ENCODE measurements at places on chromosomes 13 and 19.

DNA sequence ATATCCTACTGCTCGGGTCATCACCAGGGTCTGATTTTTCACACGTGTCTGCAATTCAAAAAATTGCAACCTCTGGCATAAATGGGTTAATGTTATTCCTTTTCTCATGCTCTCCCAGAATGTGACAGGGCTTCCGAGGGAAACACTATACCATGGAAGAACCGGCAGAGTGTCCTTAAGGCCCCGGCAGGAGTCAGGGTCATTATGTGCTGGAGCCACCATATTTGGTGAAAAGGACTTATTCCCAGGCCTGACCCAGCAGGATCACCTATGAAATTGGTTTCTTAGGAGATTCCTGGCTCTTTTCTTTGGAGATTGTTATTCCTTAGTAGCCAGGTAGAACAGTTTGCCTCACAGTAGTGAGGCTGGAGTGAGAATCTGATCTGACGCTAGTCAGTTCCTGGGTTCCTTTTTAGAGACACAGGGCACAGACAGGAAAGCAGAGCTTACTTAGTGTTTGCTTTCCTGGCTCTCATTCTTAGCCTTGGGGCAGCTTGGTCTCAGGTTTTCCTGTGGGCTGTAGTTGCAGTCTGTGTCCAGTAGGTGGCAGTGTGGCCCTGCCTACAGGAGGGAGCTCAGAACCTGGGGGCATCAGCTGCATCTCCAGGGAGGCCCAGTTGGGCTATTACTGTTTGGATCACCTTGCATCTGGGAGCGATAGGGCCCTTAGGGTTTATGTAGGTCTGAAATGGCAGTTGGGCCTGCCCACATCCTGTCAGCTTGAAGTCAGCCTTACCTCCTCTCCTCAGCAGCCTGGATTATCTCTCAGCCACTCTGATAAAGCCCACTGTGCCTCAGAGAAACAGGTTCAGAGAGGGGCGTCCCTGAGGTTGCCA, 12.4 kb downstream of the SNRNP70 start:
- DNase-seq = peak; percentile 52

DNA sequence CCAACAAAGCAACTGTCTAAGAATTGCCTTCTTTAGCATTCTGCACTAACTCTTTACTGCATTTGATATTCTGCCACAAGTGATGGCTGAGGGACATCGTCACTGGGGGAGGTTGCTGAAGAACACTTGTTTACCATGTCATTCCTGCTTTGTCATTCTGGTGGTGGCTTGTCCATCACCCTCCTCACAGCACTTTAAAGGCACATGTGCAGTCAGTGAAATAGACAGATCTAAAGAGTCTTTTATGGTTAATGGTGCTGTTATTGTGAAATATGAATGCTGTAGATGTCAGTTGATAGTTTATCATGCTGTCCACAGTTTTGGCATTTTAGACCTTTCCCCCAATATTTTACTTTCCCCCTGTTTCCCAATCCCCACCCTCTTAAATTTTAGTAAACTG, 120.9 kb upstream of the TSC22D1 start:
- no peak for DNase-seq

GRCh38 chr19:4737955-4738600, 14.4 kb upstream of the DPP9 start:
- no peak for DNase-seq

DNA sequence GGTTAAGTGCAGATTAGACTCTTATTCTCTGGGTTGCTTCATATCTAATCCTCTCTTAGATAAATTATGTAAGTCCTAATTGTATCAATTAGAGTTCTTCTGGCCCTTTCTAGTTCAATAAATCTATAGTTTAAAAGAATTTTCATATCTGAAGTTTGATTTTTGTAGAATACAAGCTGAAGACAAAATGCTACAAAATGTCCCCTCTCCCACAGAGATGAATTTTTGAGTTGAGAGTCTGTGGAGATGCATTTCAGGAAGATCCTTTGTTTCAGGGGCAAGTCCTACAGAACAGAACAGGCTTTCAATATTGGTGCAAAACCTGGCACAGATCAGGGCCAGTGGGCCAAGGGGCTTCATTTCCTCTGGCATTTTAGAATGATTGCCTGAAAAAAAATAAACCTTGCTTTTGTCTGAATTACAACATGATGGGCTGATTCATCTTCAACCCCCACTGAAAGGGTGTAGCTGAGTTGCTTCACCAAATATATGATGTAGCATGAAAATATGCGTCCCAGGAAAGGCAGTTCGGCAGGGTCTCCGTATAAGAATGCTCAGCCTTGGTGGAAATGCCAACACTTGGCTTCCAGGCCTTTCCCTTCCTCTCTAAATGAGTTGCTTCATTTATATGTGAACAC, 6.4 kb upstream of the IPO5 start:
- DNase-seq = no peak

GRCh38 chr19:53511933-53512374, 26.0 kb upstream of the ZNF331 start:
- DNase-seq = no peak

GRCh38 chr19:51156710-51157109, 14.6 kb downstream of the SIGLEC7 start:
- no peak for DNase-seq

DNA sequence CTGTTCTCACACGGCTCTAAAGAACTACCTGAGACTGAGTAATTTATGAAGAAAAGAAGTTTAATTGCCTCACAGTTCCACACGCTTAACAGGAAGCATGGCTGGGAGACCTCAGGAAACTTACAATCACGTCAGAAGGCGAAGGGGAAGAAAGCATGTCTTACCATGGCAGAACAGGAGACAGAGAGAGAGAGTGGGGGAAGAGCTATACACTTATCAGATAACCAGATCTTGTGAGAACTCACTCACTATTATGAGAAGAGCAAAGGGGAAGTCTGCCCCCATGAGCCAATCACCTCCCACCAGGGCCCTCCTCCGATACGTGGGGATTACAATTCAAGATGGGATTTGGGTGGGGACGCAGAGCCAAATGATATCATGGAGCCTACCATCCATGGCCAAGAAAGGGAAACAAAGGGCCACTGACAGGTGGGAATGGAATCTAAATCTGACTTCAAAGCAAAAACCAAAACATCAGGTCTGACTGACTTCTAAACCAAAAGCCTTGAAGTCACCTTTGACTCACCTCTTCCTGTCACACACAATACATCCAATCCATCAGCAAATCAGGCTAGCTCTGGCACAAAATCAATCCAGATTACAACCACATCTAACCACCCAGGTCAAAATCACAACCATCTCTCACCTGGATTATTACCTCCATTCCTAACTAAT, 189.7 kb downstream of the ENOX1 start:
- no peak for DNase-seq

GRCh38 chr19:29622166-29623070, 16.3 kb downstream of the POP4 start:
- DNase-seq = peak; percentile 26

DNA sequence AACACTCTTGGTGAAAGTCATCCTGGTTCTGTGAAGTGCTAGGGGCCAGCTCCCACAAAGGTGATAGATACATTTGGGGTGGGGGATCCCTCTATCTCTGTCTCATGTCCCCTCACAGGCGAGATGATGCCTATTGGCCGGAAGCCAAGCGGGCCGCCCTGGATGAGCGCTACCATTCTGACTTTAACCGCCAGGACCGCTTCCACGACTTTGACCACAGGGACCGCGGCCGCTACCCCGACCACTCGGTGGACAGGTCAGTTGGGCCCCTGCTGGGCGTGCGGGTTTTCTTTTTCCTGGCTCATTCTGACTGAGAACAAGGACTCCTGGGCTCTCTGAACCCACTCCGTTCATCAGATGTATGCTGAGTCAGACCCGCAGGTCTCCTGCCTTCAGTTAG, 16.4 kb downstream of the MICOS13 start:
- no peak for DNase-seq

- DNase-seq = no peak
Observed at GRCh38 chr13:58343076-58343475, 711.5 kb downstream of the PCDH17 start.

DNA sequence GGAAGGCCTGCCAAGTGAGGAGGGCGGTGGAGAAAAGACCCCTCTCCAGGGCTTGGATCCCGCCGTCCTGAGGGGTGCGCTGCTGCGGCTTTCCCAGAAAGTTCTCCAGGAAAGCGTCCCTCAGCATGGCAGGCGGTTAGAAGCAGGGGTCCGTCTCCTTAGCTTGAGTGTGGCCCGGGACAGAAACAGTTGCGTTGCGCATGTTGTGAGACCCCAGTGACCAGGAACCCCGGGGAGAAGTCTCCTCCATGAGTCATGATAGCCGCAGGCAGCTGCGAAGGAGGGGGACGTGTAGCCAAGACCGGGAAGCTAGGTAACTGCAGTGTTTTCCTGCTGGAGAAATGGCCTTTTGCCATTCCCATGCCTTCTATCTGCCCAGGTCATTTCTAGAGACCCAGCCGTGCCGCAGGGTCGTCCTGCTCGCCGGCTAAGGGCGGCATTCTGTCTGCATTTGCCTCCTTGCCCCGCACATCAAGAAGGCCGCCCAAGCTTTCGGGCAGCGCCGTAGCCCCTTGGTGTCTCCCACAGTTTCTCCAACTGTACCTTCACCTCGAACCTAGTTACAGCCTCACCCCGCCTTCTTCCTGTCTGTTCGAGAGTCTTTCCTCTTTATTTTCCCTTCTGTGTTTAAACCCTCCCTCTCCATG, 64.3 kb downstream of the TM9SF2 start:
- DNase-seq = no peak

- no peak for DNase-seq
Observed at GRCh38 chr19:8023371-8023770, 17.9 kb upstream of the ELAVL1 start.

- DNase-seq = no peak
Observed at GRCh38 chr13:28918030-28918429, 97.9 kb downstream of the MTUS2 start.

DNA sequence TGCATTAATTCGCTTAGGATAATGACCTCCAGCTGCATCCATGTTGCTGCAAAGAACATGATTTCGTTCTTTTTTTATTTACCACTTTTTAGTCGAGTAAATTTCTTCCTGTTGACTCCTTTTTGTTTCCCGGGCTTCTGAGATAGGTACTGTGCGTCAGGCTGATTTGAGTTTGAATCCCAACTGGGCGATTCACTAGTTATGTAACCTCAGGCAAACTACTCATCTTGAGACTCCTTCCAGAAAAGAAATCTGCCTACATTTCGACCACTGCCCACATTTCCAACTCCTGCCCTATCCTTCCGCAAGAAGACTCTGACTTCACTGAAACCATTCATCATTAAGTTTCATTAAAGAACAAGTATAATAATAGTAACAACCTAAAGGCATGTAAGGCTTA, 8.2 kb downstream of the SCEL start:
- DNase-seq = no peak

DNA sequence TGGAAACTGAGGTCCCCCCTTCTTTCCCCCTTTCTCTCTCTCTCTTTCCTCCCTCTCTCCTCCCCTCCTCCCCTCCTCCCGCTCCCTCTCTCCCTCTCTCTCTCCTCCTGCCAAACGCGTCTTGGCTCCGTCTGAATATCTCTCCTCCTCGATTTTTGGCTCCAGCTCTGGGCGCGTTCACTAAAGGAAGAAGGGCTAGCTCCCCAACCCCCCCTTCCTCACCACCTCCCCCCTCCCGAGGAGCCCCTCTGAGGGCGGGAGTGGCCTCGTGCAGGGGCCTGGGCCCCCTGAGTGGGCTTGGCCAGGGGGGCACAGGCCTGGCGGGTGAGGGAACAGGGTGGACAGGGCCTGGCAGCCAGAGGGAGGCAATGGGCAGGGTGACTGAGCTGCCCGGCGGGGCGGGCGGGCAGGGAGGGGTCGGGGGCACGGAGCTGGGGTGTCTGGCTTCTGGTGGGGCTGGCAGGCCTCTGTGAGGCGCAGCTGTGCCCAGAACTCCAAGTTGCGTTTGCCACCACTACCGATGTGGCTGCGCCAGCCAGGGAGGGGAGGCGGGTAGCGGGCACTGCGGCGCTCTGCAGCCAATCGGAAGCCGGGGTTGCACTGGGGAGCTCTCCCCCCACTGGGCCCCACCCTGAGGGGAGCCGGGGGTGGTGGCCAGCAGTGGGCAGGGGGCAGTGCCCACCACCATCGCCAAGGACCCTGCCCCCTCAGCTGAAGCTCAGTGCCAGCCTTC, 7.1 kb downstream of the NFIX start:
- no peak for DNase-seq

DNA sequence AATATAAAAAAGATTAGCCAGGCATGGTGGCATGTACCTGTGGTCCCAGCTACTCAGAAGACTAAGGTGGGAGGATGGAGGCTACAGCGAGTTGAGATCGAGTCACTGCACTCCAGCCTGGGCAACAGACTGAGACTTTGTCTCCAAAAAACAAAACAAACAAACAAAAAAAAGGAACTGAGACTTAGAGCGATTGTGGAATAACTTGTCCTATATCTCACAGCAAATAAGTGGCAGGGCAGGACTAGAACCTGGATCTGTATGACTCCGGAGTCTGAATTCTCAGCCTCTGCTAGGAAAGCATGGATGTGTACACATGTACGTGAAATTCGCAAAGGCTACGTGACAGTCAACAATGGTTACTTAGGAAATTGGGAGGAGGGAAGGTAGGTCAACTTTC, 20.1 kb downstream of the KRTDAP start:
- no peak for DNase-seq

DNA sequence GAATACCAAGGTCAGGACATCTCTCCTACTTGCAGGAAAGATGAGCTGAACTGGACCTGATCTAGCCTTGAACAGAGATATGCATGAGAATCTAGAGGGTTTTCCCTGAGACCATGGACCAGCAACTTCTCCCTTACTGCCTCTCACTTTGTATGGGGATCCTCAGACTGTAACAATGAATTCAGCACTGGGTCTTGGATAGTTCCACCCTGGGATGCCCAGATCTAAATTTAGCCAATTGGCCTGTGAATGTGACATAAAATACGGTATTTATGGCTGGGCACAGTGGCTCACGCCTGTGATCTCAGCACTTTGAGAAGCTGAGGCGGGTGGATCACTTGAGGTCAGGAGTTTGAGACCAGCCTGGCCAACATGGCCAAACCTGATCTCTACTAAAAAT, 15.3 kb upstream of the LILRA2 start:
- DNase-seq = no peak

- DNase-seq = no peak
Observed at GRCh38 chr13:110629735-110630134, 14.4 kb downstream of the NAXD start.

- DNase-seq = no peak
Observed at GRCh38 chr19:6416658-6417405, 7.8 kb downstream of the KHSRP start.

- DNase-seq = no peak
Observed at GRCh38 chr19:8320564-8321066, 560 bp downstream of the NDUFA7 start.

- DNase-seq = no peak
Observed at GRCh38 chr19:1274852-1275259, 474 bp upstream of the FAM174C start.

- DNase-seq = no peak
Observed at GRCh38 chr19:13024951-13025697, 29.8 kb downstream of the NFIX start.

GRCh38 chr19:6744381-6745301, 5.2 kb downstream of the TRIP10 start:
- no peak for DNase-seq

- no peak for DNase-seq
Observed at GRCh38 chr13:40564342-40565001, 102.0 kb downstream of the FOXO1 start.

Data from stimulated activated CD8-positive, alpha-beta memory T cell treated with anti-CD3 and anti-CD28 coated beads, Interleukin-15, amount 100 ng/mL, for 48 hours (primary cell).